Neural progenitor cell (in vitro differentiated cells): ENCODE measurements at places on chromosomes 7 and 10.

DNA sequence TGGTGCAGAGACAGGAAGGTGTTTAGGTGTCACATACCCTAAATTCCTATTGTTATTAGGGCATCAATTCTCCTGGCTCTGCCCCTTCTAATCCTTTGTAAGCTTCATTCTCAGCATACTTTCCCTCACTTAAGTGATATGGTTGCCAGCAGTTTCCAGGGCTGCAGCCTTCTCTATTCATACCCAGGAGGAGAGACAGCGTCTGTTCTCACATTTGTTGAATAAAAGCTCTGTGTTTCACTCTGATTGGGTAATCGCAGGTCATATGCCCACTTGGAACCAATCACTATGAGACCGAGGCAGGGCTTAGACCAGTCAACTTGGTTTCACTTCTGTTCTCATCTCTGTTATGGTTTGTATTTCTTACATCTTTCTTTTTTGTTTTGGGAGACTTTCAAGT lies 109.6 kb upstream of the MTPN start:
- DNase-seq, result peak; percentile 71

GRCh38 chr7:4042402-4043045 lies 639.6 kb upstream of the FOXK1 start:
- no peak for DNase-seq

DNA sequence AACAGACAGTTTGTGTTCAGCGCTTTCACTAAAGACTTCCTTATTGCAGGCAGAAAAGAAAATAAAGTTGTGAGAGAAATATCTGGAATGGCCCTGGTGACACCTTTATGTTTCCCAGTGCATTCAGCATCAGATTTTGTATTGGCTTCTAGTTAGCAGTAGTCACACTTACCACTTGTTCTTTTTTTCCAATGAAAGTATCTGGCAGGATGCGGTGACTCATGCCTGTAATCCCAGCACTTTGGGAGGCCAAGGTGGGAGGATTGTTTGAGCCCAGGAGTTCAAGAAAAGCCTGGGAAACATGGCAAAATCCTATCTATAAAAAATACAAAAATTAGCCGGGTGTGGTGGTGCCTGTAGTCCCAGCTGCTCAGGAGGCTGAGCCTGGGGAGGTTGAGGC lies 649.6 kb downstream of the LRMDA start:
- DNase-seq, result no peak

- DNase-seq, result no peak
Observed at GRCh38 chr10:128024426-128024825, 101.8 kb downstream of the MKI67 start.
